ENCODE measurements at places on chromosomes 12 and 14.

- no peak for DNase-seq
Measured at GRCh38 chr14:45972416-45972815, 679.2 kb downstream of the RPL10L start.

- DNase-seq = no peak
Measured at GRCh38 chr14:70754991-70755390, 54.3 kb downstream of the MAP3K9 start.

DNA sequence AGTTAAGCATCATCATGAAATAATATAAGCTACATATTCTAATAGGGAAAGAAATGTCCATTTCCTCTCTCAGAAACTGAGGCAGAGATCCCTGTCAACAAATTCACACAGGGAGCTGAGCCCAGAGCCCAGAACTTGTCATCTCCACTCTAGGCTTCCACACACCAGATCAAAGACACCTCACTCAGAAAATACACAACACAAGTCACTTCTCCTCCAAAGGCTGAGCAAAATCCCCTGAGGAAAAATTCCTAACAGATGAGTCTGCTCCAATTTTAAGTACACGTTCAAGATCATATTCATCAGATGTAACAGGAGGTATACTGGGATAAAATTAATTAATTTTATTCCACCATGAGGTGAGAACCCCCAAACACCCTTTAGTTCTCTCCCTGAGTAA lies 227.3 kb downstream of the DPF3 start:
- DNase-seq = no peak

DNA sequence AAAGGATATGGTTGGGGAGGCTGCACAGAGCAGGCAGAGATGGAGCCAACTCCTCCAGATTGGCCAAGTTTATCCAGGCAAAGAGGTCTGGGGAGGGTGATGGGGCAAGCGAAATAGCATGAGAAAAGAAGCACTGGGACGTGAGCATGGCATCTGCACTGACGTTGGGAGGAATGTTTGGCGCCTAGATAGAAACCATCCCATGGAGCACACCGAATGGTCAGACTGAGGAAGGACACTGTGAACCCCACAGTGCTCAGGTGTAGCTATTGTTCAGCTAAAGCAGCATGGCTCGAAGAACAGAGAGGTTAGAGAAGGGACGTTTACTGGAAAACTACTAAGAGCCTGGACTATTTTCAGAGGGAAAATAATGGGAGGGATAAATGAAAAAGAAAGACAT lies 387.1 kb downstream of the EMP1 start:
- DNase-seq = no peak

- DNase-seq = no peak
Measured at GRCh38 chr12:84128117-84128991, 784.2 kb downstream of the SLC6A15 start.

DNA sequence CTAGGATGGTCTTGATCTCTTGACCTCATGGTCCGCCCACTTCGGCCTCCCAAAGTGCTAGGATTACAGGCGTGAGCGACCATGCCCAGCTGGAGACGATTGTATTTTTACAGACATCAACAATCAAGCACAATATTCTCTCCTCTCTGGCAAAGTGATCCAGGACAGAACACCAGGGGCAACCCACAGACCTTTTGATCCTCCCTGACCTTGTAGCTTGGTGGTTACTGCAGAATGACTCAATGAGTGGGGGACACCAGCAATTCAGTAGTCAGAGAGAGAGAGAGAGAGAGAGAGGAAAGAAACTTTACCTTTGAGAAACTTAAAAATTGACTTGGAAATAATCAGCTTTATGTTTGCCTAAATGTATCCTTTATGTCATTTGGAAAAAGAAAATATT lies 51.2 kb downstream of the DRAM1 start:
- no peak for DNase-seq

GRCh38 chr14:52380294-52380693 lies 66.2 kb downstream of the PTGER2 start:
- no peak for DNase-seq

DNA sequence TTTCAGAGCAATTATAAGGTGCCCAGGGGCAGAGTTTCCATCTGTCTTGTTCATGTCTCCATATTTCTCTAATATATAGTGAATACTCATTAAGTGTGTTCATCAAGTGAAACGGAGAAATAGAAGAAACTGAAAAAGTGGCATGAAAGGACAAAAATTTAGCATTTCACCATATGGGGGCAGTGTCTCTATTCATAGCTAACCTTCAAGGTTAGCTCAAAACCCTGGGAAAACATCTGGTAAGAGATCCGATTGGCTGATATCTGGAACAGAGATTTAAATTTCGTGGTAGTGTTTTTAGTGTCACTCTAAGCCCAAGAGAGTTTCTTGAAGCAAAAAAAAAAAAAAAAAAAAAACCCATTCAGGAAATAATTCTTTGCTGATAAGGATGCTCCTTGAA lies 367.5 kb downstream of the DAD1 start:
- no peak for DNase-seq

- DNase-seq = no peak
Measured at GRCh38 chr14:86938320-86938719, 1054.7 kb downstream of the GALC start.

Data from activated CD4-positive, CD25-positive, alpha-beta regulatory T cell (primary cell).